ENCODE measurements at places on chromosomes 13 and 19.

DNA sequence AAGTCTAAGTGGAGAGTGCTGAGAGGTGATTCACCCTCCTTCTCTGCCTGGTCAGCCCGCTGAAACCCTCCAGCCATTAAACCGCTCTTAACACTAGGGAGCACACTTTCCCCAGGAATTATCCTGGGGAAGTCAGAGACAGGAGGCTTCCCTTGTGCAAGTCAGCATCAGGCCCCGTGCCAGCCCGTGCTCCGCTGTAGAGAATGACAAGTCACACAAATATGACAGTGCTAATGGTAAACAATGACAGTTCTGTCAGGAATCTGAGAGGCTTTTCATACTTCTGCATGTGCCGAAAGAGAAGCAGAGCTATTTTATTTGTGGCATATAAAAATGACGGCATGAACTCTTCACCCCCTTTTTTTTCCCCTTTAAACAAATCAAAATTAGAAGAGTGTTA is 816.9 kb upstream of the SLC10A2 start:
- no peak for DNase-seq

DNA sequence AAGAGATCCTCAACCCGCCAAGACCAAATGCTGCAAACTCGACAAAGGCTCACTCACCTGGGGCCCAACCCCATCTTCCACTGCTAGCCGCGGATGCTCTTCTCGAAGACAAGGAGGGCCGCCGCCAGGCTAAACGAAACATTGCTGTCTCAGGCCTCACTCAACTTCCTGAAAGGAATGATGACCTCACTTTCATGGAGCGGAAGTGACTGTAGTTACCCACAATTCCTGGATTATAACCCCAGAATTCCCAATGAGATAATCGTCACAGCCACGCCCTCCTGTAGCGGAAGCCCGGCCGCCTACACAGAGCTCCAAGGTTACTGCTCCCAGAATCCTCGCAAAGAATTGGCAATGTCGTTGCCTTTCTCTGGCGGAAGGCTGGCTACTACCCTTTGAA is 10.5 kb upstream of the ZNF112 start:
- DNase-seq: no peak

- no peak for DNase-seq
Observed at GRCh38 chr19:4814625-4815425, 16.7 kb downstream of the TICAM1 start.

GRCh38 chr13:32035716-32036115 is 4.1 kb downstream of the FRY start:
- no peak for DNase-seq

GRCh38 chr13:78786459-78786858 is 127.5 kb upstream of the OBI1 start:
- DNase-seq: no peak

DNA sequence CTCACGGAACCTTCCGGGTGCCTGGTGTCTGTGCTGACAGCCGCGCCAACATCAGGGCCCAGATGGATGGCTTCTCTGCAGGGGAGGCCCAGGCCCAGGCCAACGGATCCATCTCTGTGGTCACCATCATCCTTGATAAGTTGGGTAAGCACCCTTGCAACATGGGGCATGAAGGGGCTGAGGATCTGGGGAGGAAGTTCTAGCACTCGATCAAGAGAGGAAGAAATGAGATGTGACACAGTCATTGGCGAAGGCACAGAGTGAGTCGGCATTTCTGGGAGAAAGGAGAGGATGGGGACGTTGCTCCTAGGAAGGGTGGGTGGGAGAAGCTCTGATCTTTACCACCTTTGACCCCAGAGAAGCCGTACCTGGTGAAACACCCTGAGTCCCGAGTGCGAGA is 4.4 kb downstream of the CILP2 start:
- DNase-seq: no peak

DNA sequence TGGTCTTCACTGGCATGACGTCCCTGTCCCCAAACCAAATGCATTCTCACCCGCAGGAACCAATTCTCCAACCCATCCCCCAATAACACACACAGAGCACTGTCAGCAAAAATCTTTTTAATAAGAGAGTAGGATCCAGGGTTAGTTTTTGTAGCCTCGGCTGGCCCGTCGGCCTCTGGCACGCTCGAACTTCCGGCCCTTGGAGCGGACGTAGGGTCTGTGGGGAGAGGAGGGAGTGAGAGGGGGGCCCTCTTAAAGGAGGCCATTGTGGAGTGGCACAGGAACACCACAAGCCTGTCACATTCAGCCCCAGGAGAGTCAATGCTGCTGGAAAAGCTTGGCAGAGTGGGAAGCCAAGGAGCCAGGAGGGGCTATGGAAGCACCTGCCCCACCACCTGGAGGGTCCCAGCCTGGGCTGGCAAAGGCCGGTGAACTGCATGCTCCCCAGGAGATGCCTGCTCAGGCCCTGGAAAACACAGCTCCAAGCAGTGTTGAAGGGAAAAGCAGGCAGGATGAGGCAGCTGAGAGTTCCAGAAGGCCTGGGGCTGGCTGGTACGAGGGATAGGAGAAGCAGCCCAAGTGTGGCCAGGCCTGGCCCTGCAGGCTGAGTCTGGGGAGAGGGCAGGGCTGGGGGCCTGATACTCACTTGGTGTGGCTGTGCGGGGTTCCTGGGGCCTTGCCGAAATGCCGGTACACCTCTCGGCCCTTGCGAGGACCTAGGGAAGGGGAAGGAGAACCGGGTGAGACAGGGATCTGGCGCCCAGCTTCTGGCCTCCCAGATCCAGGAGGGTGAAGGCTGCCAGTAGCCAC is 560 bp upstream of the FAM83E start:
- DNase-seq: no peak

- no peak for DNase-seq
Observed at GRCh38 chr13:113890774-113891480, 27.1 kb upstream of the GAS6 start.

GRCh38 chr19:13827656-13828055 is 32.4 kb downstream of the ZSWIM4 start:
- DNase-seq: no peak

- no peak for DNase-seq
Observed at GRCh38 chr13:84470528-84470927, 588.3 kb upstream of the SLITRK1 start.

- no peak for DNase-seq
Observed at GRCh38 chr13:106555631-106556328, 12.2 kb downstream of the ARGLU1 start.

DNA sequence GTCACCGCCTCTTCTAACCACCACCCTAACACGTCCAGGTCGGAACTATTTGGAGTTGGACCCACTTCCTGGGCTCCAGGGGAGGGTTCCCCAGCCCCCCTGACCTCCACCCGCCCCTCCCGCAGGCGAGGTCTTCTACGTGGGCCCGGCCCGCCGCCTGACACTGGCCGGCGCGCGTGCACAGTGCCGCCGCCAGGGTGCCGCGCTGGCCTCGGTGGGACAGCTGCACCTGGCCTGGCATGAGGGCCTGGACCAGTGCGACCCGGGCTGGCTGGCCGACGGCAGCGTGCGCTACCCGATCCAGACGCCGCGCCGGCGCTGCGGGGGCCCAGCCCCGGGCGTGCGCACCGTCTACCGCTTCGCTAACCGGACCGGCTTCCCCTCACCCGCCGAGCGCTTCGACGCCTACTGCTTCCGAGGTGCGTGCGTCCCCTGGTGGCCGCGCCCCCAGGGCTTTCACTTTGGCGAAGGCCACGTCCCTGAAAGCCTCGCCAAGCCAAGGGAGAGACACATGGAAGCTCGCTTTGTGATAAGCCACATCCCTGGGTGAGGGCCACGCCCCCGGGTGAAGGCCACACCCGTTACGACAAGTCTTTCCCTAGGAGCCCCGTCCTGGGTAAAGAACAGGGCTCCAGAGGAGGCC is 13.2 kb downstream of the NCAN start:
- DNase-seq: peak; percentile 46

- DNase-seq: no peak
Observed at GRCh38 chr13:56986121-56986520, 154.6 kb upstream of the PRR20A start.
